ENCODE measurements at places on chromosomes 12 and 14. TPM values are rescaled to one million over a fixed set of nuclear protein-coding genes. Genes with fewer than 3 reads are reported as not detected.
A peak's percentile ranks its signal among the peaks of the same experiment; 100 is the strongest.

DNA sequence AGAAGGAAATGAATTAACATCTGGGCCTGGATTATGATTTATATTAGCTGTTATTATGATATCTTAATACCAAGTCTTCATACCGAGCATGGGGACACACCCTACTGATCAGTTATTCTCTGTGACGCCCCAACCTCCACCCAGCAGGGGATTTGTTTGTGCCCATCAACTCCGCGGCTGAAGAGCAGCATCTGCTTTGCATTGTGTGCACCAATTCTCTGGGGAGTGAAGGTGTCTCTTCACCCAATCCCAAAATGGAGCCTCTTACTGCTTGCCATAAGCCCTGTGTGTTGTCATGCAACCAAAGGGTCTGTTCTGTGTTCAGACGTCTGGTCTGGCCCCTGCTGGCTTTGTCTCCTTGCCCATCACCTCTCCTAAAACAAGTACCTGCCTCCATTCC, 25.4 kb downstream of the DHRS2 start:
- DNase-seq = no peak

DNA sequence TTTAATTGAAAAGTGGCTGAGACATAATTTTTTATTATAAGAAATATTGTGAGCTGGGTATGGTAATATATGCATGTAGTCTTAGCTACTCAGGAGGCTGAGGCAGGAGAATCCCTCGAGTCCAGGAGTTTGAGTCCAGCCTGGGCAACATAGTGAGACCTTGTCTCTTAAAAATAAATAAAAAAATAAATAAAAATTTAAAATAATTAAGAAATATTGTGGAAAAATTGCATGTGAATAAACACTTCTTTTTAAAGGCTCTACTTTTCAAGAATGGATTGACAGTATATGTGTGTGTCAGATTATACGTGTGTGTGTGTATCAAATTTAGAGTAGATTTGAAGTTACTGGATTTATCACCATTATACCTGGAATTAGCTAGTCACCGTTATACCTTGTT, 43.2 kb downstream of the ERC1 start:
- no peak for DNase-seq

DNA sequence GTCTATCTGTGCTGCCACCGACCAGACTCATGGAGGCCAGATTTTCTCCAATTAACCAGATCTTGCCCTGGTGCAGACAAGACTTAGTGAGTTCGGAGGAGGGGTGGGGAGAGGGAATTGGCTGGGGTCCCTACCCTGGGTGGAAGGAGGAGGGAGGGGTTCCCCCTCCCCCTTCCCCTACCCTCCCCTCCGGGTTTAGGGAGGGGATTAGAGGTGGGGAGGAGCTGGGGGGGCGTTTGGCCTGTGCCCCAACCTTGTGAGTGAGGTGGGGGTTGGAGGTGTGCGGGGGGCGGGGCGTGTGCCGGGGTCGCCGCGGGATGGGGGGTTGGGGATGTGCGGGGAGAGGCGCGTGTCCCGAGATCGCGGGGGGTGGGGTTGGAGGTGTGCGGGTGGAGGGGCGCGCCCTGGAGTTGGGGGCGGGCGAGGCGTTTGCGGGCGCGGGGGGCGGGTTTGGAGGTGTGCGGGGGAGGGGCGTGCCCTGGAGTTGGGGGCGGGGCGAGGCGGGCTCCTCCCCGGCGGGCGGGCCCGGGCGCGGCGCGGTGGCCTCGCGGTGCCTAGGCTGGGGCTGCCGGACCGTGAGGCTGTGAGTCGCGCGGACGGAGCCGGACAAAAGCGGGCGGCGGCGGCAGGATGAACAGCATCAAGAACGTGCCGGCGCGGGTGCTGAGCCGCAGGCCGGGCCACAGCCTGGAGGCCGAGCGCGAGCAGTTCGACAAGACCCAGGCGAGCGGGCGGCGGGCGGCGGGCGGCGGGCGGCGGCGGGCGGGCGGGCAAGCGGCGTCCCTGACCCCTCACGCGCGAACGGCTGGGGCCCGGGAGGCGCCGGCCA, at the start of gene HIP1R:
HIP1R (plus strand) TSS at position 537 of the 829 bp plus-strand sequence; CDS start at position 631, 94 bp downstream.
- peak; percentile 57 for DNase-seq

The ACTN1 gene
- 317 TPM for total RNA-seq

The CFAP54 gene
- 0.51 TPM for total RNA-seq

DNA sequence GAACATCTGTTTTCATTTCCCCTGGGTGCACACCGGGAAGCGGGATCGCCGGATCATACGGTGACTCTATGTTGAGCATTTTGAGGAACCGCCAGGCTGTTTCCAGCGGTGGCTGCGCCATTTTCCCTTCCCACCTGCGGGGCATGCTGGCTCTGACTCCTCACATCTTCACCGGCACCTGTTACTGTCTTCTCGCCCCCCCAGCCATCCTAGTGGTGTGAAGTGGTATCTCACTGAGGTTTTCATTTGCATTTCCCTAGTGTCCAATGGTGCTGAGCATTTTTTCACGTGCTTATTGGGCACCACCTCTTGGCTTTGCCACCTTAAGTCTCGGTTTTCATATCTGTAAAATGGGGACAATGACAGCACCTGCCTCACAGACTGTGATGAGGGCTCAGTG, 44.1 kb upstream of the EML1 start:
- DNase-seq = no peak

The ZFYVE26 gene
- 9.0 TPM for total RNA-seq

The SLC6A12 gene
- total RNA-seq = 3.4 TPM

- DNase-seq = no peak
Observed at GRCh38 chr14:34568803-34569202, 29.3 kb upstream of the EAPP start.

DNA sequence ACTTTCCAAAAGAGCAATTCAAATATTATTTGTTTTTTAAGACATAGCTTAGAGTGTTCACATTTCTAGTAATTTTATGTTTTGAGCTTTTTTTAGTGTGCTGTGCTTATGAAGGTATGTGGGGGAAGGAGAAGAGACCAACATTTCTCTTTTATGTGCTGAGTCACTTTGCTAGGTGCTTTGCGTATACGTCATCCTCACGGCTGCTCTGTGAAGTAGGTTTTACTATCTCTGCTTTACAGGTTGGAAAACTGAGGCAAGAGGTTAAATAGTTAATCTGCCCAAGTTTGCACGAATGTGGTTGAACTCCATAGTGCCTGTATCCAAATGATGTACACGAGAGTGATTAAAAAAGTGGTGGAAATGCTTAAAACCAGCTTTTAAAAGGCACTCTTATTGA, 75.9 kb downstream of the AEBP2 start:
- no peak for DNase-seq

The P2RX2 gene
- not detected for total RNA-seq

- no peak for DNase-seq
Observed at GRCh38 chr12:107275530-107275929, 182.2 kb upstream of the CRY1 start.

- DNase-seq = no peak
Observed at GRCh38 chr14:24408764-24409163, 10.0 kb downstream of the NYNRIN start.

- DNase-seq = no peak
Observed at GRCh38 chr12:101608301-101609133, 13.7 kb downstream of the MYBPC1 start.

DNA sequence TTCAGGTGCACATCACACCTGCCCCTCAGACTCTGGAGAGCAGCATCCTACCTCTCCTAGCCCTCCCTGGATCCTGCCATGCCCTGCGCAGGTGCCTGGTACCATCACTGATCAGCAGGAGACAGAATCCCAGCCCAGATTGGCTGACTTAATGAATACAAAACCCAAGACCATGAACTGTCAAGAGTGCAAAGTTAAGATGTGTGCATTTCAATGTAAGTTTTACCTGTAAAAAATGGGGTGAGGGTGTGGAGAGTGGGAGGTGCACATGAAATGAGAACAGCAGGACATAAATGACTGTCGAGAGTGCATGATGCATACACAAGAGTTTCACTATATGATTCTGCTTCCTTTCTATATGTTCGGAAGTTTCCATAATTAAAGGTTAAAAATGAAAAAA, 57.9 kb upstream of the GPR68 start:
- no peak for DNase-seq

DNA sequence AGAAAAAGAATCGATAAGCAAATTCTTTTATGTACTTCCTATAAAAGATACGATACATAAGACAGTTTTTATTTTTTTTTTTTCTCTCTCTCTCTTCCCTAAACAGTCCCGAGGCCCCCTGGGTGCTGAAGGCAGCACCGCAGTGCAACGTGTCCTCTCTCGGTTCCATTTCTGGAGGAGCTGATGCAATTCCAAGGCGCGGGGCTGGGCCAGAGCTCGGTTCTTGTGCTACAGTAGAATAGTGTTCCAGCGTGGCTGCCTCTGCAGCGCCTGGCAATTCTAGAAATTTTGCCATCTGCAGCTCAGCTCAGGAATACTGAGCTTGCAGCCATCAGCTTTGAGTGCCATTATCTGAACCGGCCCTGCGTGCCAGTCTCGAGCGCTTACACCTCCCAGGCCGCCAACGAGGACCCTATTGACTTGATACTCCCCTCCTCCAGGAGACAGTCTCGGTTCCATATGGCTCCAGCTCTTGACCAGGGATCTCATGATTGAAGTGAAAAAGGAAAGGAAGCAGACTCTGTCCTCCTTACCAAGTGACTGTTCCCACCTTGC, 630 bp downstream of the ALDH1L2 start:
- peak; percentile 58 for DNase-seq

- no peak for DNase-seq
Observed at GRCh38 chr12:40827683-40828592, 135.7 kb downstream of the CNTN1 start.

The RNASE12 gene
- total RNA-seq = not detected

GRCh38 chr14:100306998-100307765, 938 bp upstream of the SLC25A29 start:
- DNase-seq = peak; percentile 43

The WDR20 gene
- total RNA-seq = 12.2 TPM

The MYF6 gene
- not detected for total RNA-seq

DNA sequence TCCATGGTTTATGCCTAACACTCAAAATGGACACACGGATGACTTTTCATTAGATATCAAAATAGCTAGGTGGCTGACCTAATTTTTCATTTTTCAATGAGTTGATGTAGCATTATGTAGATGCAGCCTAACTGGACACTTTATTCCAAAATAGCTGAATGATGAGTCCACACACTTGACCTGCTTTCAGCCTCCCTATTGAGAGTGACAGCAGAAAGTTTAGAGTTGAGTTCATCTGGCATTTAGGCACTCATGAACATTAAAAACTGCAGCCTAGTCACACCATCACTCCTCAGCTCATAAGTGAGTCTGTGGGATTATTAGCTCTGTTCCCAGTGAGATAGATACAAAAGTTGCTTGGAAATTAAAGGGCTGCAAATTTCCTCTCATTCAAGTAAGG, 307.3 kb upstream of the PRKD1 start:
- DNase-seq = no peak

The TSHR gene
- total RNA-seq = not detected

DNA sequence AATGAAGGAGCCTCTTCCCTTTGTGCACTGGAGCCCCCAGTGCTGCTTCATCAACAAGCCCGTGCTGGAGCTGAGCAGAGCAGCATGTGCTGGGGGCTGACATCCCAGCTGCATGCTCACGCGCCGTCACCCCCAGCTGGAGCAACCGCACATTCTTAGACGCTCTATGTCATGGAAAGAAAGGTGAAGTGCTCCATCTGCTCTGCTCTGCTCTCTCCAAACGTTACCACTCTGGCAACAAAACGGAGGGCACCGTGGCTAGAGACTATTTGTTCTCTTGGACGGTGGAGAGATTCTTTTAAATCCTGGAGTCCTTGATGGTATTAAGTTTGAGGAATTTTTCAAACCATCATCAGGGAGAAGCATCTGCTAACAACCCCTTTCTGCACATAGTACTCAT, 208.4 kb downstream of the C12orf75 start:
- DNase-seq = peak; percentile 49

- DNase-seq = no peak
Observed at GRCh38 chr14:96103560-96104460, 64.6 kb downstream of the C14orf132 start.

- no peak for DNase-seq
Observed at GRCh38 chr12:52323416-52324152, 2.4 kb upstream of the KRT83 start.

DNA sequence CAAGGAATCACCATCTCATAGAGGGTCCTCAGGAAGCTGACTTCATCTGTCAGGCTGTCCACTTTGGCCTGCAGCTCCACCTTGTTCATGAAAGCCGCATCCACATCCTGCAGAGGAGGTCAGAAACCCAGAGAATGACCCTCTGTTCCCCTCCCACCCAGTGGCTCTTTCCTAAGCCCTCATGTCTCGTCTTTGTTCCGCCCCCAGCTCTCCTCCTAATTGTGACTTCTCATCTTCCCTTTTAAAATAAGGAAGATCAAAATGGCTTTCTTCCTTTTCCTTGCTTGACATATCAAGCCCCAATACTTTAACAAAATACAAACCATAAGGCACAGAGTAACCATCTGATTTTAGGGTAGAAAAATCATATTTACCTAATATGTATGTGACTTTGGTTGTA, 4.4 kb downstream of the KRT76 start:
- no peak for DNase-seq

The HOMEZ gene
- total RNA-seq = 6.9 TPM

The TMPRSS12 gene
- total RNA-seq = not detected

The CLEC6A gene
- not detected for total RNA-seq

The KRT2 gene
- 0.40 TPM for total RNA-seq

The CSRP2 gene
- total RNA-seq = 74.6 TPM

GRCh38 chr12:93712200-93712599, 35.0 kb downstream of the CRADD start:
- DNase-seq = no peak

DNA sequence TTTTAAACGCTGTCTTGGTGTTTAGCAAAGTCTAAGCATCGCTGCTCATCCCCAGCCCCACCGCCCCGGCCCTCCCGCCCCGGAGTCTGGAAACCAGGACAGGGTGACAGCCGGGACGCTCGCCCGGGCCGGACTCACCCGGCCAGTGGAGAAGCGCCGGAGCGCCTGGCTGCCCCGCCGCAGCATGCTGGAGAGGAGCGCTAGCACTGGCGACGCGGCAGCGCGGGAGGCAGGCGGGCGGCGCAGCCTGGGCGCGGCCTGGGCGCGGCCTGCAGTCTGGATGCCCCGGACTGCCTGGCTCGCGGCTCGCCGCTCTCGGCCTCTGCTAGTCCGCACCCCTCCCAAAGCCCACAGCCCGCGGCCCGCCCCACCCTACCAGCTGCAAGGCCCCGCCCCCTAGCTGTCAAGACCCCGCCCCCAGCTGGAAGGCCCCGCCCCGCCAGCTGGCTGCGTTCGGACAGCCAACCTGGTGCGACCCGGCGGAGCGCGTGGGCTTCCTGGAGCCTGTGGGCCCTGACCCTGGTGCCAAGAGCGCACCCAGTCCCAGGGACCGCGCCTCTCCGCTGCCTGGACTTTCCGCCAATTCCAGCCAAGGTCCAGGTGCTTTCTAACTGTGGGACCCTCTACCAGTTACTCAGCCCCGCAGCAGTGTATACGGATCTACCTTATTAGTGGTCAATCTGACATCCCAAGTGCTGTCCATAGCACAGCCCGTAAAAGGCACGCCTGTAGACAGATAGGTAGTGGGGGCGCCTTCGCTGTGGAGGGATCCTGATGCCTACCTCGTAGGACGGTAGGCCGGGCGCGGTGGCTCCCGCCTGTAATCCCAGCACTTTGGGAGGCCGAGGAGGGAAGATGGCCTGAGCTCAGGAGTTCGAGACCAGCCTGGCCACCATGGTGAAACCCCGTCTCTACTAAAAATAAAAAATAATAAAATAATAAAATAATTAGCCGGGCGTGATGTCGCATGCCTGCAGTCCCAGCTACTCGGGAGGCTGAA, at the start of gene ALDH1L2:
ALDH1L2 (minus strand) TSS at position 208 of the 1,000 bp plus-strand sequence; CDS start at position 186, 22 bp downstream.
- peak; percentile 83 for DNase-seq

The SLC39A2 gene
- total RNA-seq = not detected
